ENCODE measurements at places on chromosomes 3 and 15.

DNA sequence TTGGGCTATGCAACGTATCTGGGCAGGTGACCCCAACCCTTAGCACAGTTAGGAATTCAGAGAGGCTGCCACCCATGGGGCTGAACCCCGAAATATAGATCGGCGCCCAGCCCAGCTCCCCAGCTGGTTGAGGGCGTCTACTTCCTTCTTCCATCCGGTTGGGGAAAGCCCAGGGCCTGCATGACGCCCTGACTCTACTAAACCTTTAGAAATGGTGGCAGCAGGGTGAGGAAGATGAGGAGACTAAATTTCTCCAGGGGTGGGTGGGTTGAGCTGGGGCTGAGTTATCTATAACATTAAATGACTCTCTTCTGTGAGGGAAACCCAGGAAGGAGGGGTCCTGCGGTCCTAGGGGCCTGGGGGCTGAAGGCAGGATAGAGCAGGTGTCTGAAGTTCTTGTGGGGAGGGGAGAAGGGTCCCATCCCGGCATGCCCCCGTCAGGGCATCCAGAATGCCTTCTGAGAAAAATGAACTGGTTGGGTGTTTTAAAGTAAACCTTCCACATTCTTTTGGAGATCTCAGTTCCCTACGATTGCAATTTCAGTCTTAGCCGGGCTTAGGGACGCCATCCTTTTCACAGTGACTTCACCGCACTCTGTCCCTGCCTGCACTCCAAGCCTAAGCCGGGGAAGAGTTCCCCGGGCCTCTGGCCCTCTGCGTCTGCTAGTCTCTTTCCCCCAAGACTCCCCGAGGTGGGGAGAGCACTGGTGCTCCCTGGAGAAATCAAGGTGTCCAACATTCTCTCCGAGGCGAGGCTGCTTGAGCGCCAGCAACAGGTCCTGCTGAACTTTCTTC is 28.5 kb downstream of the NR2F2 start:
- DNase-seq = no peak

DNA sequence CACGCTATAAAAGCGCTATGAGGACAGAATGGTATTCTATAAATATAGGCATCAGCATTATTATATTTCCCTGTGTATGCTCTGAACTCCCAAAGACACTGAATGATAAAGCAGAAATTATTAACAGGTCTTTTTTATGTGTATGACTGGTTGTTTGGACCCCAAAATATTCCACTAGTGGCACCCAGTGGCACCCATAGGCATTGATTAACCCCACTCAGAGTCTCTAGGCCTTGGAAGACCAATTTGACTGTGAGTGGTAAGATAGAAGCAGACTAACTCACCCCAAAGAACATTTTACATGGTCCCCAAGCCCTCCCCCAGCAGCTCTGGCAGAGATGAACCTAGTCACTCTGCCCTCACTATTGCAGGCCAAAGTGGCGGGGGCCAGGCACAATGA is 45.4 kb upstream of the UBE2E1 start:
- no peak for DNase-seq

- DNase-seq = no peak
Observed at GRCh38 chr3:52880047-52880446, 17.3 kb downstream of the STIMATE start.

- no peak for DNase-seq
Observed at GRCh38 chr3:143283432-143284128, 164.0 kb downstream of the CHST2 start.

DNA sequence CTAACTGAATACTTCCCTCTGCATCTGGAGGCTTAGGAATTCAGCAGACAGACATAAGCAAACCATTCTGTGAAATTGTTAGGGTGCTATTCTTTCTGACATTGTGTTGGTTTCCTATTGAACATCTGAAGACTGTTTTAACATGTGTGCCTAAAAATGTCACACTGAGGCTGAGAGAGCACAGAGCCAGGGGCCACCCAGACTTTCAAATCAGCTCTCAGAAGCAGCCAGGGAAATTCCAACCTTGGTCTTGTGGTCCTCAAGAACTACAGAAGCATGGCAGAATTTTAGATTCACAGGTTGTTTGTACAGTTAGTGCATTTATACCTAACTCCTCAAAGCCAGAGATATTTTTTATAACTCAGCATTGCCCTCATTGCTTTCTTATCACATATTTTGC is 929.2 kb upstream of the CFAP20DC start:
- DNase-seq = no peak

DNA sequence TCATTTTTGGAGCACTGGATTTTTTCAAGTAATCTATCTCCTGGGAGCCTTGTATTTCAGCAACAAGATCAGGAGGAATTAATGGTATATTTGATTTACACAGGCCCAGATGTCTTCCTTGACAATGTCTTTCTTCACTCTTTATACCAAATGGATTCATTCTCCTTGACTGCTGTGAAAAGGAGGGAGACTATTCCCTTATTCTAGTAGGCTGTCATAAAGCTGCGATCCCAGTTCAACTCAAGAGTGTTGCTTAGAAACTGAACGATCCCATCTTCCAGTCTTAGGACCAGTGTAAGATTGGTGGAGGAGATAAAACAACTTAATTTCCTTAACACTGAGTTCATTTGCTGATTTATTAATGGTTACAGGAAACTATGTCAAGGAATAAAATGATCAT is 119.4 kb upstream of the ROBO1 start:
- DNase-seq = no peak

- no peak for DNase-seq
Observed at GRCh38 chr3:17905996-17906395, 163.6 kb upstream of the TBC1D5 start.

- DNase-seq = no peak
Observed at GRCh38 chr3:101252945-101253344, 67.4 kb downstream of the IMPG2 start.

DNA sequence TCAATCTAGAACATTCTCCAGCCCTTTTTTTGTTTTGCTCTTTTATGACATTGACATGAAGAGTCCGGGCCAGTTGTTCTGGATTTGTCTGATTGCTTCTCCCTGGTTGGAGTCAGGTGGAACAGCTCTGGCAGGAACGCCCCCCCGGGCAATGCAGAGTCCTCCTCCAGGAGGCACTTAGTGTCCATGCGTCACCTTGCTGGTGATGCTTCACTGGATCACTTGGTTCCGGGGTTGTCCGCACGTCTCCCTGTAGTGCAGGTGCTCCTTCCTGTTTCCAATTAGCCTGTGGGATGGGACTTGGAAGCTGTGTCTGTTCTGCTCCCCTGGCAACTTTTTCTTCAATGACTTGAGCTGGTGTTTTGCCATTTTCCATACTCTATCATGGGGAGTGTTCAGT is 9.8 kb downstream of the CSK start:
- no peak for DNase-seq

- no peak for DNase-seq
Observed at GRCh38 chr3:24161841-24162240, 216.8 kb downstream of the NR1D2 start.

DNA sequence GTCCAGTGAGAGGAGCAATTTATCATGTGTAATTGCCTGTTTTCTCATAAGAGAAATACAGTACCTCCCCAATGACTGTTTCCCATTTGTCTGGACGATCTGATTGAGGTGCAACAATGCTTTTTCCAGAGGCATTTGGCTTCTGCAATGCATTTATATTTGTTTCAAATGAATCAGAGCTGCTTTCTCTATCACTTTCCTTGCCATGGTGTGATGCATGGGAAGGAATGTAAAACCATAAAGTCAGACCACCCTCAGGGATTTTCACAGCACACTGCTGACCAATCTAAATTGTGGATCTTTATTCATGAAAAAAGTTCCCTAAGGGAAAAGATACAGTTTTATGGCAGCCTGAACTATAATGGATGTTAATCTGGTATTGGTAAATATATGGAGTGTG is 333.0 kb downstream of the ZNF385D start:
- DNase-seq = no peak

DNA sequence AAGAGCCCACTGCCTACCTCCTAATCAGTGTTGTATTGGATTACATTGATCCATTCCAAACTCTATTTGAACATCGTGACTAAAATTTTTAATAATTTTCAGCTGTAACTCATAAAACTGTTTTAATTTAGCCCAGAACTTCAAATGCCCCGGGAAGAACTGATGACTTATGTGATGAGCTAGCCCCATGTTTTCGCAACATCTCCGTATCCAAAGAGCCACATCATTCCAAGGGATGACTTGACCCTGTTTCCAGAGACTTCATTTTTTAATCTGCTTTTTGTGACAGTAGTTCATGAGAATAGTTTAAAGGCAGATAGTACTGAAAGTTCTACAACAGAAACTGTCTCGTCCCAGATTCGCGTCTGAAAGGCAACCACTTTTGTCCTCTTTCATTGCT is 97.4 kb downstream of the STAC start:
- no peak for DNase-seq

GRCh38 chr3:152094406-152094805 is 174.3 kb upstream of the MBNL1 start:
- DNase-seq = no peak

DNA sequence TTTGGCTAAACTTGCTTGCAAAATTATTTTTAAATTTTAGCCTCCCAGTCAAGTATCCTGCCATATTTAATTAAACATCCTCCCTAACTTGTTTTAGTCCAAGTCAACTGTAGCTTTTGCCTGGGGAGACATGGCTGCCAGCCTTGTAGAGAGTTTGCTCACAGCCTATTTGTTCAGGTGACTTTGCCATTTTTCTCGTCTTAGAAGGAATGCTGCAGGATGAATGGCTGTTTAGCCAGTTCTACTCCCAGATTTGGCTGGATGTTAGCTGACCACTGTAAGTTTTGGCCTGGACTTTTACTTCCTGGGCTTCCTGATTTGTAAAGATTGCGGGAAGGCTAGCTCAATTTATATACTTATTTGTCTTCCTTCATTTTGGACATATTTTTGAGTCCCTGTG is 236.4 kb upstream of the SGO1 start:
- no peak for DNase-seq

DNA sequence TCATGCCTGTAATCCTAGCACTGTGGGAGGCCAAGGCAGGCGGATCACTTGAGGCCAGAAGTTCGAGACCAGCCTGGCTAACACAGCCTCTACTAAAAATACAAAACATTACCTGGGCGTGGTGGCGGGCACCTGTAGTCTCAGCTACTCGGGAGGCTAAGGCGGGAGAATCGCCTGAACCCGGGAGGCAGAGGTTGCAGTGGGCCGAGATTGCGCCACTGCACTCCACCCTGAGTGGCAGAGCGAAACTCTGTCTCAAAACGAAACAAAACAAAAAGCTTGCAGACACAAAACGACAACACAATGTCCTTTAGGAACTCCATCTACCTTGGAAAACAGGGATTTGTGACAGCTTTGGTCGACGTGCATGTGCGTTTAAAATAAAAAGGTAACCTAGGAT is 716 bp upstream of the KLHL24 start:
- DNase-seq = no peak

DNA sequence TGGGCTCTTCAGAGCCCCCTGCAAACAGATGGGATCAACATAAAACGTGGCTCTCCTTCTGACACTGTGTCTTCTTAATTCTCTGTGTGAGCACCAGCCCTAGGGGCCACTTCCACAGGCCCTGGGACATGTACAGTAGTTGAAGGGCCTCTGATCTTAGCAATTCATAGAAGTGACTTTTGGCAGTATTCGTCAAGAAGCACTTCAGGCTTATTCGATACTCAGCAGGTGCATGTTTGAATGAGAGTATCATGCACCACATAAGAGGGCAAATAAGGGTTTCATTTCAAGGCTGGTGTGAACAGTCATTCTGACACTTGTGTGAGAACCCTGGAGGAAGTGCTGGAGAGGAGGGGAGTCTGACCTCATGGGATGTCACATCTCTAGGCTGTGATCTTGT is 113.9 kb downstream of the GABRG3 start:
- DNase-seq = peak; percentile 93

GRCh38 chr3:116553355-116553754 is 108.1 kb upstream of the LSAMP start:
- DNase-seq = no peak

DNA sequence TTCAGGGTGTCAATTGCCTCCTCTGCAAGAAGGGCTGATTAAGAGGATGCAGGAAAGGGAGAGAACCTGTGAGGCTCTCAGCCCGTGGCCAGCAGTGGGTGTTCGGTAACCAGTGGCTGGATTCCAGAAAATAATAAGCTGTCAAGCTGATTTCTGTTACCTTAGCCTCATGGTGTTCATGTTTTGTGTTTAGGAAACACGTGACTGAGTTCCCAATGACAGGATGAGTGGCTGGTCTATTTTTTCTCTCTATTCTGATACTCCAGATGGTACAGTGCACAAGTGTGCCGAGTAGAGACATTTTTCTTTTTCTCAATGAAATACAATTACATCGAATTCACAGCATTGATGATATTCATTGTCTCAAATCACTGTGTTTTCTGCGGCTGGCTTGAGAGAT is 43.6 kb downstream of the EDEM1 start:
- no peak for DNase-seq

GRCh38 chr3:124800511-124801258 is 70.4 kb downstream of the UMPS start:
- no peak for DNase-seq

- no peak for DNase-seq
Observed at GRCh38 chr3:107965136-107965655, 125.6 kb downstream of the CD47 start.

DNA sequence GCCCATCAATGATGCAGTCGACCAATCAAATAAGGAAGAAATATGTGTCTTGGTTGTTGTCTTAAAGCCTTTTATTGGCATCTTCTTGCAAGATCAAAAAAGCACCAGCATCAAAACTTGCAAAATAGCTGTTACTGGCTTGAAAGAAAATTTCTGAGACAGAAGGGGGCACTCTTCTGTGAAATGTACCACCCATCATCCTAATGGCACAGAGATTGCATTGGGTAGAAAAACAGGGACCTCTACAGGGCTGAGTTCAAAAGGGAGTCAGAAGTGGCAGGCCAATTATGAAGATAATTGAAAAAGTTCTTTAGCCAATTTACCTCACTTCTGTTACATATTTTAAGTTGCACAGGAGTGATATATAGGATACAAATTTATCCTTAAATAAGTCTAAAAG is 122.3 kb upstream of the GPR149 start:
- no peak for DNase-seq

GRCh38 chr3:17874636-17875035 is 132.2 kb upstream of the TBC1D5 start:
- no peak for DNase-seq
